H4 (cell line): ENCODE measurements at places on chromosomes 7 and 10. TPM values are rescaled to one million over a fixed set of nuclear protein-coding genes. Genes with fewer than 3 reads are reported as not detected.
A peak's percentile ranks its signal among the peaks of the same experiment; 100 is the strongest.

DNA sequence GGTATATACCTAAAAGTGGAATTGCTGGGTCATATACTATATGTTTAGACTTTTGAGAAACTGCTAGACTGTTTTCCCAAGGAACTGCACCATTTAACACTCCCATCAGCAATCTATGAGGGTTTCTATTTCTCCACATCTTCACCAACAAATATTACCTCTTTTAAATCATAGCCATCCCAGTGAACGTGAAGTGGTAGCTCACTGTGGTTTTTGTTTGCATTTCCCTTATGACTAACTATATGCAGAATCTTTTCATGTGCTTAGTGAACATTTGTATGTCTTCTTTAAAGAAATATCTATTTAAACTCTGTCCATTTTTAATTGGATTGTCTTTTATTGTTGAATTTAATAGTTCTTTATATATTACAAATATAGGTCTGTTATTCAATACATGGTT, 115.8 kb upstream of the SEC61G start:
- DNase-seq, result no peak

- no peak for DNase-seq
These were observed 32.8 kb downstream of the KCNH2 start for GRCh38 chr7:150945171-150945852.

GRCh38 chr7:114924038-114924712, 2.3 kb downstream of the MDFIC start:
- no peak for DNase-seq

GRCh38 chr7:146375170-146375569, 258.6 kb downstream of the CNTNAP2 start:
- peak; percentile 58 for DNase-seq

GRCh38 chr7:117901089-117901797, 28.0 kb upstream of the CTTNBP2 start:
- no peak for DNase-seq

DNA sequence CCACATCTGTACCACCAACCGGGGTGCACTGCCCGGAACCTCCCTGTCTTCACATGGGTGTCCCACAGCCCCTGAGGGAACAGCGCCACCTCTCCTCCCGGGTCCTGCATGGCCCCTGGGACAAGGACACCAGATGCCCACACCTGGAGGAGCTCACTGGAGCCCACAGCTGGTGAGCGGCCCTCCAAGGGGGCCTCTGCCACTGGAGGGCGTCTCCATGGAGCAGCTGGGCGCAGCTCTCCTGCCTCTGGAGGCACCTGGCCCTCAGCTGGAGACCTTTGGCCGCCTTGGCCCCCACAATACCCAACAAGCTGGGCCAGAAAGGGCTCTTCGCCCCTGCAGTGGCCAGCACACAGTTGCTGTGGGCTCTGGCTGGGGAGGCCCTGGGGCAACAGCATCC, 7.3 kb upstream of the NKX6-2 start:
- DNase-seq, result no peak

DNA sequence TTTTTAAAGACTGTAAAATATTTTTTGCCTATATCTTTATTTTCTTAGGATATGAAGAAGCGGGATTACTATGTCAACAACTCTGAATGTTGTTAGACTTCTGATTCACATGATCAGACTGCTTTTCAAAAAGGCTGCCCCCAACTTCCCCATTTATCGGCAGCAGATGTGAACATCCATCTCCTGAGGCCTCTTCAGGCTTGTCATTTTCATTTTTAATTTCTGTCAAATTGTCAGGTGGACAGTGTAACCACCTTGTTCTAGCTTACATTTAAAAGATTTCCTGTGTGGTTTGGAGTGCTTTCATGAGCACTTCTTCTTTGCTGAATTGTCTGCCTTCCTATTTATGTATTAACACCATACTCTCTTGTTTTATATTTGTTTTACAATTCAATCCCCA, 78.8 kb upstream of the GSDME start:
- DNase-seq, result no peak

Gene GUSB
- 41.6 and 47.6 TPM in 2 replicates for total RNA-seq
